Activated CD8-positive, alpha-beta memory T cell treated with anti-CD3 and anti-CD28 coated beads for 24 hours (primary cell): ENCODE measurements at places on chromosomes 3 and 15.

DNA sequence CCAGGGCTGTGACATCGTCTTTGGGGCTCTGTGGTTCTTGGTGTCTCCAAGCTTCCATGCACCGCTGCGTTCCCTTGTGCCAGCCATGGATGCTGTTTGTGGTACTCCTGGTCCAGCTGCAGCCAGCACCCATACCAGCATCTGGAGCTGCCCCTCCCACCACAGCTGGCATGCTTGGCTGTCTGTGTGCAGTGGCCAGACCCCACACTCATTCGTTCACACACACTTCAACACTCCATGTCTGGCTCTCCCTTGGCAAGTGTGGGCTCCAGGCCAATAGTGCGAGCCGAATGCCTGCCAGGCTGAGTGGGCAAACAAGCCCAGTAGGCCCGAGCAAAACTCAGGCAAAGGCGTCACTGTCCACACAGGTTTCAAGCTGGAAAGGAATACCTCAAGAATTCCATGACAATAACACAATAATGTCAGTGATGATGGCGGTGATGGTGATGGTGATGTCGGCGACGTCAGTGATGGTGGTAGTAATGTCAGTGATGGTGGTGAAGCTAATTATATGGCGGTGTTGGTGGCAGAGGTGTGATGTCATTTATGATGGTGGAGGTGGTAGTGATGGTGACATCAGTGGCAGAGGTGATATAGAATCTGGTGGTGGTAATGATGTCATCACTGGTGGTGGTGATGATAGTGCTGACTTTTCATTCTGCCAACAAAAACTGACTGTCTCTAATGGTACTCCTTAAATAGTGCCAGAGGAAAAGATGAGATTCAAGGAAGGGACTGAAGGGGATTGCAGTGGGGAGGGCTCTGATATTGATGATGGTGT lies 19.3 kb downstream of the TBC1D21 start:
- DNase-seq: no peak

DNA sequence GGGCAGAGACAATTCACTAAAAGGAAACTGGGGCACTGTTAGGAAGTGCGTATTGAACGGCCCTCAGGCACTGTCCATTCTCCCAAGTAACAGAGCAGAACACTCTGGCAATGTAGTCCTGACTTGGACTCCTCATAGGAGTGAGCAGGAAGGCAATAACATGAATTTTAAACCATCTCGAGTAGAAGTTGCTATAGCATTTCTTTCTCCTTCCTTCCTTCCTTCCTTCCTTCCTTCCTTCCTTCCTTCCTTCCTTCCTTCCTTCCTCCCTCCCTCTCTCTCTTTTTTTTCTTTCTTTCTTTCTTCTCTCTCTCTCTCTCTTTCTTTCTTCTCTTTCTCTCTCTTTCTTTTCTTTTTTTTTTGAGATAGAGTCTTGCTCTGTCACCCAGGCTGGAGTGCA lies 46.4 kb upstream of the TRA2B start:
- no peak for DNase-seq

GRCh38 chr3:195616681-195617080 lies 32.9 kb upstream of the APOD start:
- no peak for DNase-seq

GRCh38 chr3:175153595-175153994 lies 294.5 kb downstream of the NAALADL2 start:
- DNase-seq: no peak
